ENCODE measurements at places on chromosomes 7 and 10.

DNA sequence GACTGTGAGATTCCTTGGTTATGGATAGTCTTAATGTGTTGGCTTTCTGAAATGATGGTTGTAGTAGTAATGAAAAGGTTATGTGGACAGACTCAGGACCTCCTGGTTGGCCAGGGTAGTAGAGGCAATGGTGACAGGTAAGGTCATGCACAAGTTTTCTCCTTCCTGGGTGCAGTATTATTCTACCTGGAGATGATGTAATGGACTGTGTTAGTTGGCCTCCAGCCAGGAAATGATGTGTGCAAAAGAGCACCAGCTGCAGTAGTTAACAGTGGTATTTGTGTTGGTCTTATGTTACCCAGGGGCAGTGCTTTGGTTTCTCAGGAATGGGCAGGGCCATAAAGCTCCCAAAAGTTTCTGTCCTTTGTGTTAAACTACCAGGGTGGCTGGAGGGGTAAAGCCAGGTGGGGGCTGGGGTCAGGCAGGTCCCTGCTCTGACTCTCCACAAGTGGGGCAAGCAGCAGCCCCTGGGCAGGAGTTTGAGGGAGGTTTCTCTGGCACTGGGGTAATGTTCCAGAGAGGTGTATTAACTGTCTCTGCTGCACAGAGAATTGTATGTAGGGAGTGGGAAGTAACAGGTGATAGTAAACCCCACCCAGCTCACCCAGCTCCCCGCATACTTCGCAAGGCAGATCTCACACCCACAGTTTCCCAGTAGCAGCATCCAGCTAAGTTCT, 36.3 kb downstream of the GPR22 start:
- DNase-seq = peak; percentile 15

DNA sequence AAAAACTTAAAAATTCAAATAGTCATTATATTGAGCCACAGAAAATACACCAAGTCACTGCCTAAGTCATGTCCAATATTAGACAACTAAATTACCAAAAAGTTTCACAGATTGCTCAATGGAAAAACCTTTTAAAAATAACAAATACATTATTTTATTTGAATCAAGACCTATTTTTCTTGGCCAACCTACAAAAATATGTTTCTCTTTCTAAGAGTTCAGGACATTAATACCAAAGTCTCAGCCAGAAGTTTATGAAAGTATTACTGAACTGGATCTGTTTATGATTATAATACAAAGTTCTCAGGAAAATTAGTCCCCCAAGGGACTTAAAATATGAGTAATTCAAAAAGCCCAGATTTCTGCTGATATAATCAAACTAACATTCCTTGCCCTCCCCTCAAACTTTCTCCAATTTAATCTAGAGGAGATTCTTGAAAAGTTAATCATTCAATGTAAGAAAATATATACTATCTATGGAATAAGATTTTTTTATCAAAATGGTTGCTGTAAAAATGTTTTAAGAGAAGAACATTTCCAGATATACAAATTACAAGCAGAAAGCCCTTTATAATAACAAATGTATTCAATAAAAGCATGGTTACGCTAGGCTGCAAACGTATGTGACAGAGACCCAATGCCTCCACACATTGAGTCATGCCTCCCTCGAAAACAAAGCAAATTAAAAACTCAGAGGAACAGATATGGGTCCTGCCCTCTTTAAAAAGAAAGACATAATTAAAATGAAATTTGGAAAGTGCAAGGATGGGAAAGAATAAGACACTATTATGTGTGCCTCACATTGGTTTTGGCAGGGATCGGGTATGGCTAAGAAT, 381.6 kb downstream of the PARD3 start:
- DNase-seq = no peak

GRCh38 chr10:25451401-25451800, 276.6 kb downstream of the GPR158 start:
- DNase-seq = no peak

DNA sequence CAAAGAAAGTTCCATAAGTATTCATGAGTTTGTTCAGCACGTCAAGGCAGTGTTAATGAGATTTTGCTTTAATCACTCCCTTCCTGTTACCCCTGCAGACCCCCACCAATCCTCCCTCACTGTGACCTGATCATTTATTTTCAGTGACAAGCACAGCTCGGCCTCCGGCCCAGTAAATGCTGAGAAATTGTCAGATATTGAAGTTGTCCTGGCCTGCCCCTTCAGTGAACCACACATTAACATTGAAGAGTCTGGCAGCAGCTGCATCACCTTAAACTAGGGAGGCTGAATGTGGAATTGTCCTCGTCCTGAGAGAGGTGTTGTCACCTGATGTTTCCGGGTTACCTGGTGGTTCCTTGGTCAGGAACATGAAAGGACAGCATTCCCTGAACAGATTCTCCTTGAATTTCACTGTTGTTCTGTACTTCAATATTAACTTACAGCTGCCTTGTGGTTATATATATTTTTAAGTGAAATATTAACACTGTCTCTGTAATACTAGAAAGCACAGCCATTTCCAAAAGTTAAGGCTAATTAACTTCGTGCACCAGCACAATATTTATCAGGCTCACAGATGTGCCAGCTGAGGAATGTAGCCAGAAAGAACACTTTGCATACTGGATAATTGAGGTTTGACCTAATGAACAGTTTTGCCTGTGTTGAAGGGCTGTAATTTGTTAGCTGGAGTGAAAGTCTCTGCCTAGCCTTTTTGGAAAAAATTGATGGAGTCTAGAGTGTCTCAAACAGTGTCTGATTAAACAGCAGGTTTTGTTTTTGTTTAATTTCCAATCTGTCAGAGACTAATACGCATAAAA, 265.3 kb downstream of the HDAC9 start:
- no peak for DNase-seq

- DNase-seq = no peak
These were observed 245.2 kb downstream of the ZMYND11 start for GRCh38 chr10:380313-380940.

DNA sequence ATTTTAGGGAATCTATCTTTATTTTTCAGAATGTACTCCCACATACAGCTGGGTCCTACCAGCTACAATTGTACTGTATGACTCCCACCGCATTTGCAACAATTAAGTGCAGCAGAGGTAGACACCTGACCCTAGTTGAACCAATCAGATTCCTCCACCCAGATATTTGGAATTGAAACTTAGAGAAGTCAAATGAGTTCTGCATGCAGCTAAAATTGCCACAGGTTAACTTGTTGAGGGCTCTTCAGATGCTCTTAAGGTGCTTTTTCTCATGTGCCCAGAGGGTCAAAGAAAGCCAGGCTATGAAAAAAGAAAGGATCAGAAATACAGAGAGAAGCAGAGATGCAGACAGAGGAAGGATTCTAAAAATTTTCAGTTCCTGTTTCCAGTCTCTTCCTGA, 68.0 kb upstream of the TES start:
- no peak for DNase-seq

- DNase-seq = peak; percentile 98
These were observed 39.1 kb upstream of the PFKFB3 start for GRCh38 chr10:6163364-6164270.

GRCh38 chr7:42561797-42562196, 324.8 kb upstream of the GLI3 start:
- DNase-seq = no peak

- DNase-seq = no peak
These were observed 57.3 kb upstream of the OSBPL3 start for GRCh38 chr7:25037325-25037724.

DNA sequence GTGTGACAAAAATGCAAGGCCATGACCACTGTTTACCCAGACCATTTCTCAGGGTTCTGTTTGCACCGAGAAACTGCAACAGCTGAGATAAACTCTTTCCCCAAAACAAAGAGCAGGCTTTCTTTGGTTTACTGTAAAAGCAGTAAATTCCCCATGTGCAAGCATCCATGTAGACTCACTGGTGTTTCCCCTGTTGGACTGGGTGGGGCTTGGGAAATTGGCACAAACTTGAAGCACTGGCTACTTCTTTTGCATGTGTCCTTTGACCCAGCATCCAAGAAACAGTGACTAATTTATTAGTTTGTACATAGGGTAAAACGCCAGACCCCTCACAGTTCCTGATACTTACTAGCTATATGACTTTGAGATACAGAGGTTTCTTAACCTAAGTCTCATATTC, 12.3 kb downstream of the IQUB start:
- DNase-seq = peak; percentile 46

DNA sequence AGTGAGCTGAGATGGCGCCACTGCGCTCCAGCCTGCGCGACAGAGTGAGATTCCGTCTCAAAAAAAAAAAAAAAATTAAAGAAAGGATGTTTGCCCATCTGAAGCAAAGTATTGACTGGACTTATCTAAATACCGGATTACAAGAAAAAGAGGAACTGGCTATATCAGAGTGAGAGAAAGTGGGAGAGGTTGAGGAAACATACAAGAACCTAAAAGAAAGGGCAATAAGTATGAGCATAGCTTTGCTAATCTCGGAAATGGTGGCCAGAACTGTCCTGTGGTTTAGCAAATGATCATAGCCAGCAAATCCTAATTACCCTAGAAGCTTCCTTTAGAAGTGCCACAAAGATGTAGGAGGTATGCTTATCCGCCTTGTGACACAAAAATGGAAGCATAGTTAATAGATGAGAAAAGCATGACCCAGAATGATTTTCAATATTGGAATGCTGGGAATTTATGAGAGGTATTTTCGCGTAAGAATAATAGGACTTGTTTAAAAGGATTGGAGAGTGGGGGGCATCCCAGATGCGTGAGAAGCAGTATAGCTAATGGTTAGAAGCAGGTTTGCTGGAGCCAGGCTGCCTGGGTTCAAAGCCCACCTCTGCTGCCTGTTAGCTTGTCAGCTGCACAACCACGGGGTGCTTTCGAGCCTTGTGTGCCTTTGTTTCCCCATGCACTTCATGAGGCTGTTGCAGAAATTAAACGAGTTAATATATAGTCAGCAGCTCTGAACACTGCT, 1.2 kb upstream of the GTPBP4 start:
- DNase-seq = peak; percentile 44
